ENCODE measurements at places on chromosomes 11 and 22.

DNA sequence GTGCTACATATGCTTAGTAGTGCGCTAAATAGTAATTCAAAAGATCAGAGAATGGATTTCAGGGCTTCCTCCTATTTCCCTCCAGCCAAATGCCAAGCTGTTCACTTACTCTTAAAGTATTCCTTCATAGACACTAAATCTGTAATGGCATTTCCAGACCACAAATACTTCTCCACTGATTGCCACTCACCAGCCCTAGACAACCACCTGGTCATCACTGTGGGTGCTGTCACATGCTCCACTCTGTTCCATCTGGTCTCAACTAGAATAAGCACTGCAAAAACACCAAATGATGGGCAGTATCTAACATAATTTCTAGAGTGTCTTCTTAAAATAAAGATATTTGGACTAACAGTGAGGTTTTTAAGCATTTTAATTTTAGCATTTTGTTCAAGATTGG is 341.3 kb downstream of the AASDHPPT start:
- DNase-seq: no peak

GRCh38 chr11:72585762-72586311 is 88.4 kb downstream of the PDE2A start:
- peak; percentile 69 for DNase-seq

GRCh38 chr11:10847960-10848860 is 9.6 kb downstream of the ZBED5 start:
- DNase-seq: no peak

- no peak for DNase-seq
Observed at GRCh38 chr11:2314525-2315394, 12.9 kb downstream of the TSPAN32 start.

- DNase-seq: no peak
Observed at GRCh38 chr11:63906585-63906984, 10.4 kb downstream of the RCOR2 start.

DNA sequence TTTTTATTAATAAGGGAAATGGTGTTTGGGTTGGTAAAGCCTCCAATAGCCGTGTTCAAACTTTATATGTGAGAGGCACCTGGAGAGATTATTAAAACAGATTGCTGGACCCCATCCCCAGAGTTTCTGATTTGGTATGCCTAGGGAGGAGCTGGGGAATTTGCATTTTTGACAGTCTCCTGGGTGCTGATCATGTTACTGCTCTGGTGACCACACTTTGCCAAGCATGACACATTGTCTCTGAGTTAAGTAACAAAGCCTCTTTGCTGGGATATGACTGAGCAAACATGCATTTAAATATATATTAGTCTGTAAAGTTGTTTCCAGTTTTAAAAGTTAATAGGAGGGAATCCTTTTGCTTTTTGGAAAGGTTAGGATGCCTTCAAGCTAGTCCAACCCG is 140.4 kb downstream of the NAV2 start:
- no peak for DNase-seq

DNA sequence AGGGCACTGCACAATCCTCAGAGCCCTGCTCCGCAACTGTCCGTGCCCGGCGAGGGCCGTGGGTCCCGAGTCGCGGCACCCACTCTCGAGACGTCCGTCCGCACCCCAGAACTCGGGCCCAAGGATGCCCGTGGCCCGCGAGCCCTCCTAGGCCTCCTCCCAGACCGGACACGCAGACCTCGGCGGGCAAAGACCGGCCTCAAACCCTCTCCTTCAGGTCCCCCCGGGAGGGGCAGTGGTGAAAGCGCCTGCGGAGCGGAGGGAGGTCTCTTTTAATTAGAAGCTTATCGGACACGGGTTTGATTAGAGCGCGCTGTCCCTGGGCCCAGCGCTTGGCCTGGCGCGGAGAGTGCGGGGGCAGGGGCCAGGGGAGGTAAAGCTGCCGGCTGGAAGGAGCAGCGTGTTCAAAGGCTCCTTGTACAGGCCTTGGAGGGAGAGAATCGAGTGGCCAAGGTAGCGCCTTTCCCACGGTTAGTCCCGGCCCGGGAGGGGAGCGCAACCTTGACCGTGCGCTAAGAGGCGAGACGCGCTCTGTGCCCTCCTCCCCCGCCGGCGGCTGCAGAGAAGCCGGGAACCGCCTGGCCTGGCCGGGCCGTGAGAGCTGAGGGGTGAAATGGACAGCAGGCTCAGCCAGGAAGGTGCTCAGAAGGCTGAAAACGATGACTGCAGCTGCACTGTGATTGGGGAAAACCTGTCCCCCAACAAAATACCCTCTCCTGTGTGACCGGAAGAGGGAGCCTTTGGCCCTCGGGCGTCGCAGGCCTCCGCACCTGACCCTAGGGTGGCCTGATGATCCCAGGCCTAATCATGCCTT is 4.6 kb downstream of the WT1 start:
- DNase-seq: peak; percentile 5

DNA sequence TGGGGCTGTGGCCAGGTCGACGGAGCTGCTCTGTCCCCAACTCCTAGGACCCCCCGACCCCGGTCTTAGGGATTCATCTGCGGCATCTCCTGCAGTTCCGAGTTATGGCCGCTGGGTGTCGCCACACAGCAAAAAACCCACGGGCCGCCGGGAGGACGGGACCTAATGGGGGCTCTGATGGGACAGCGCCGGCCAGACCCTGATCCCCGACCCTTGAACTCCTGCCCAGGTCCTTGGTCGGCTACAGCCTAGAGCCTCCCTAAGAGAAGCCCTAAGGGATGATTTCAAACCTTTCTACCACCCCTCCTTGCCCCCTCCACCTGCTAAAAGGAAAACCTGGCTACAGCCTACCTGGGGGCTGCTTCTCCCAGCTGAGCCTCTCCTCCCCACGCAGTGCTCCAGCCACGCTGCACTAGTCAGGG is 30.8 kb upstream of the LRRC10B start:
- DNase-seq: peak; percentile 76

- no peak for DNase-seq
Observed at GRCh38 chr22:36745301-36745995, 30.5 kb downstream of the IFT27 start.

DNA sequence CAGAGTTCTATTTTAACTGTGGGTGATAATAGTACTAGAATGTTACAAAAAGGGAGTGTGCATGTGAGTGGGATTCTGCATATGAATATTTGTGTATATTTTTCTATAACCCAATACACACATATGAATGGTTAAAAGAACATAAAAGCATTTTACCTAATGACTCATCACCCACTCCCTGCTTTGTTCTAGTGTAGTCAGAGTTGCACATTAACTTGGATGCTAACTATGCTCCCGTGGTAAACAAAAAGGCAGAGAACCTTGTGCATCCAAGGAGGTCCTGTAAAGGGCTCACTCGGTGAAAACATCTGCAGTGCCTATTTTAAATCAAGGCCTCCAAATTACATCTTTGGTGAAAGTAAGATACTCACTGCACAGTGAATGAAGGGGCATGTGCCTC is 1289.4 kb downstream of the LRRC4C start:
- DNase-seq: no peak

- peak; percentile 53 for DNase-seq
Observed at GRCh38 chr11:66069715-66070603, at the start of gene PACS1. Gene PACS1, plus strand, starts transcription at chr11:66070272. Its CDS starts 215 bp downstream, at chr11:66070487.

- DNase-seq: no peak
Observed at GRCh38 chr11:35126000-35126878, 12.7 kb upstream of the CD44 start.

DNA sequence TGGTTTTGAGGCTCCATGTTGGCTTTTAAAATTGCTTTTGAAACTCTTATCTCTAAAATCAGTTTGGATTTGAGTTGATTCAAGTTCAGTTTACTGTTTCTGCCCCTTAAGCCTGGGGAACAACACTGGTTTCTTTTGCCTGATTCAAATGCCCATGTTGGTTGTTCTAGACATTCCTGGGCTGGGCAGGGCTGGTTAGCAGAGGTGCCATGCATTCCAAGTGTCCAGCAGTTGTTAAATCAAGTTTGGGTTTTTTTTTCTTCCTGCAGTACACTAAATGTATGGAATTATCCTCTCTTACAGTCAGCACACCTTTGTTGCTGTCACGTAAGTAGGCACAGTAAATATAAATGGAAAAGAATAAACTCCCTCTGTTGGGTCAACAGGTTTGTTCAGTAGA is 67.2 kb upstream of the MTMR2 start:
- DNase-seq: no peak

- DNase-seq: no peak
Observed at GRCh38 chr11:72951193-72951592, 137.0 kb downstream of the ATG16L2 start.

DNA sequence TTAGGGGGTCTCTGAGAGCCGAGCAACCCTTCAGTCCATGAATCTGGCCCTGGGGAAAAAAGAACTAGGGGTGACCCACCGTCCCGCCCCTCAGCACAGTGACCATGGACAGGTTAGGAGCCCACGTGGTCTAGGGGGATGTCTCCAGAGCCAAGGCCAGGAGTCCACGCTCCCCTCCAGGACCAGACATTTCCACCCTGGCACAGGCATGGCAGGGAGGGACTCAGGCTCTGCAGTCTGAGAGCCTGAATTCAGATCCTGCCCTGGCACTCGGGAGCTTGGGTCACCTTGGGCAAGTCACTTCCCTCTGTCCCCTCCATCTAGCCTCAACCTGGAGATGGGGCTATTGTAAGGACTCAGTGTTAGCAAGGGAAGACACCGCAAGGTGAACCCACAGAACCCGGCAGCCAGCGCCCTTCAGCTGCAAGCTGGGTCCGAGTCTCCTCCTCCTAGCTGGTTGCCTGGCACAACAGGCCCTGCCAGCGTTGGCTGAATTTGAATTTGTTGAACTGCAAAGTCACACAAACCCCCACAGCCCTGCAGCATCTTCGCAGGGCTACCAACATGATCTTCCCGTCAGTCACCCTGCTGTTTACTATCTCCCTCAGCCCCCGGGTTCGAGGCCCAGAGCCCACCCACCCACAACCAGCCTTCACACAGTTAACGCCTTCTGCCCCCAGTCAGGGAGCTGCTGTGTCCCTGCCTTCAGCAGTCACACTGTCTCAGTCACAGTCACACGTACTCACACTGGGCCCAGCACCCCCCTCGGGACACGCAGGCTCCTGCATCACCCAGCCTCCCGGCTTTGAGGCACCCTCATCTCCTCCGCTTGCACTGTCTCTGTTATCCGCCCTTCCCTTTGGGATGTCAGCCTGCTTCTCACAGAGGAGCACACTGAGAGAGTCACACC is 603 bp upstream of the PDGFB start:
- no peak for DNase-seq

DNA sequence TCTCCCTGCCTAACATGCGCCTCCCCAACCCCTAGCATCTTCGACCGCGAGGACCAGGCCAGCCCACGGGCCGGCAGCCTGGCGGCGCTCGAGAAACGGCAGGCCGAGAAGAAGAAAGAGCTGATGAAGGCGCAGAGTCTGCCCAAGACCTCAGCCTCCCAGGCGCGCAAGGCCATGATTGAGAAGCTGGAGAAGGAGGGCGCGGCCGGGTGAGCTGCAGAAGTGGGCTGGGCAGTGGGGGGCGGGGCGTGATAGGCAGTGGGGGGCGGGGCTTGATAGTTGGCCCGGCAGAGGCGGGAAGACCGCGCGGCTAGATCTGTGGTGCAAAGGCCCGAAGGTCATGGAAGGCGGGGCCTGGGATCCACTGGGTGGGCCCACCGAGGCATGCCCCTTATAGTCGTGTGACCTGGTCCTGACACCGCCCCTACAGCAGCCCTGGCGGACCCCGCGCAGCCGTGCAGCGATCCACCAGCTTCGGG is 8.7 kb downstream of the SELENOM start:
- DNase-seq: no peak

GRCh38 chr11:441418-442274 is at the start of gene ANO9:
Gene ANO9, minus strand, starts transcription at chr11:442011. Its CDS starts 85 bp downstream, at chr11:441926.
- no peak for DNase-seq

DNA sequence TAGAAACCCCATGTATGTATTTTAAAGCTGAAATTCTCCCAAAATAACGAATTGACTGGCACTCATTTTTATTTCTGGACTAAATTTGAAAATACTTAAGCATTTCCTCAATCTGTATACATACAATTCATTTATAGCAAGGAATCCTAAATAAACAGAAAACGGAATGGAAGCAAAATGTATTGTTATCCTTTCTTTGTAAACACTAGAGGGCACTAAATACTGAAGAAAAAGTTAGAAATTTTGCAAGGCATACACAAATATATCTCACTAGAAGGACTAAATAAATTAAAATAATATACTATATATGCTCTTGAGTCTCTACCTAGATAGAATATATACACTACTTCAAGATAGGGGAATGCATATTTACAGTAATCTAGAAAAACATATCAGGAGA is 23.1 kb upstream of the ANO5 start:
- no peak for DNase-seq

DNA sequence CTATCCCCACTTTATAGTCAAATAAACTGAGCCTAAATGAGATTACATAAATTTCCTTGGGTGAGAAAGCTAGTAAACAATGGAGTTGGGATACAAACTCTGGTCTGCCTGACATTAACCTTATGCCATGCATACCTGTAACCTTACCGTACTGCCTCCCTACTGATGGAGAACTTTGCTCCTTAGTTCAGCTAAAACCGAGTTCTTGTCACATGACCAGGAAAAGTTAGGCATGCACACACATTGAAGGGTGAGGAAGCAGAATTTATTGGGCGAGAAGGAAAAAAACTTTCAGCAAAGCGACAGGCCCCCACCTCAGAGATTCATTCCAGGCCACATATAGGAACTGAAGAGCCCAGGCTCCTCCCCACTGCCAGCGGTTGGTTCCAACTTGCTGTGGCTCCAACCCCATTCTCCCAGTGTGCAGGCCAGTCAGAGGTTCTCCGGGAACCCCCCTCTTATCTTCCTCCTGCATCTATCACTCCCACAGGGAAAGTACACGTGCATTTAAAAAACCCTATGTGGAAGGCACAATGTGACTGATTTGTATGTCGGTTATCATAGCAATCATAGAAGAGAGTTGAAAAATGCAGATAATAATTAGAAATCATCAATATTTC is 3.2 kb upstream of the PIWIL4 start:
- no peak for DNase-seq

DNA sequence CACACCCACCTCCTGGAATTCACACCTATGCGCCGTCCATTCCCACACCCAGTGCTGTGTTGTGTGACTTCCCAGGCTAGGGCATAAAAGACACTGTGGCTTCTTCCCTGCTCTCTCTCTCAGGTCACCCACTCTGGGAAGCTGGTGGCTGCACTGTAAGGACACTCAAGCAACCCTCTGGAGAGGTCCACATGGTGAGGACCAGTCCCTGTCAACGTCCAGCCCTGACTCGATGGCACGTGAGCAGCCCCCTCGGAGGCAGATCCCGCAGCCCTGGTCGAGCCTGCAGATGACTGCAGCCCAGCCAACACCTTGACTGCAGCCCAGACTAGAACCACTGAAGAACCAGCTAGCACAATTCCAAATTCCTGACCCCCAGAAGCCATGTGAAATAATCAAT is 16.2 kb downstream of the CBX7 start:
- DNase-seq: no peak

Measured in neural crest cell (in vitro differentiated cells).